ENCODE measurements at places on chromosomes 12 and 14.

DNA sequence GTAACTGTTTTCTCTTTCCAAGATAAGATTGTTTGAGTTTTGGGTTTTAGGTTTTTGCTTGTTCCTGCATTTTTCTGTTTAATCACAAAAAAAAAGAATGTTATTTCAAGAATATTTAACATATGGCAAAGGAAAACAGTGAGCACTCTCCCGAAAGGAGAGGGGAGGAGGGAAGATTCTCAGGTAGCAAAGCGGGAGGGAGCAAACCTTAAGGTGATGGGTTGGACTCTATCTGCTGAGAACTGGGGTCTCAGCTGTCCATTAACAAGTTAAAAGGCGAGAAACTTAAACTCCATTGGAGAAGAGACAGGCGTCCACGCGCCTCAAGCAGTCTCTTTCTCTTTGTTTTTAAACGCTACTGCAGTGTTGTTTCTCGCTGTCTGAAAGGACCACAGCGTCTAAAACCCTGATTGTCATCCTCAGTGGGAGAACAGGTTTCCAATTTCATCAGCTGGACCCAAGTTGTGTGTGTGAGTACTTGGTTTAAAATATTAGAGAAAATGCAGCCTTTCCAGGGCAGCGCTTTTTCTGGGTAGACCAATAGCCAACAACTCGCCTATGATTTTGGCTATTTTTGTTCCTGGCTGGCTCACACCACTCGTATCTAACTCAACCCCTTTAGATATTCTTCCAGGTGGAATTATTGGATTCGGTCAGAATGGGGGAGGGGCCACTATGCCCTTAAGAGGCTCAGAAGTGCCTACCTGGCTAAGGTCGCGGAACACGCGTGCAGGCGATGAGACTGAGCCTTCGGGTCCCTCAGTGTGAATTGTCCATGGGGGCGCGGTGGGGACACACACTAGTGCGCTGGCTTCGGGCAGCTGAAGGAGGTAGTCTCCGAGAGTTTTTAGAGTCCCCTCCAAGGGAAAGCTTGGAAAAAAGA is 8.2 kb downstream of the SIX1 start:
- DNase-seq, result no peak

DNA sequence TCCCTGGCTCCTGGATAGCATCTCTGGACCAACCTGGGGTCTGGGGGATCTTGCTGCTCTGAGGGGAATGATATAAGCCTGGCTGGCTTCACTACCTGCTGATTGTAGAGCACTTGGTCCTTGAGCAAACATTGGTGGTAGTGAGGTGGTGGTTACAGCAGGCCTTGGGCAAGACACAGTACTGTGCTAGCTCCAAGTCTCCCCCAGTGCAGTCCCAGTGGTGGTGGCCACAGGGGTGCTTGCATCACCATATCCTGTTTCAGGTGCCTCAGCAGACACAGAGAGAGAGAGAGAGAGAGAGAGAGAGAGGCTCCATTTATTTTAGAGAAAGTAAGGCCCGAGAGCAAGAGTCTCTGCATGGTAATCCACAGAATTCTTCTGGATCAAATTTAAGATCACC is 186.3 kb downstream of the MYRFL start:
- DNase-seq, result no peak

DNA sequence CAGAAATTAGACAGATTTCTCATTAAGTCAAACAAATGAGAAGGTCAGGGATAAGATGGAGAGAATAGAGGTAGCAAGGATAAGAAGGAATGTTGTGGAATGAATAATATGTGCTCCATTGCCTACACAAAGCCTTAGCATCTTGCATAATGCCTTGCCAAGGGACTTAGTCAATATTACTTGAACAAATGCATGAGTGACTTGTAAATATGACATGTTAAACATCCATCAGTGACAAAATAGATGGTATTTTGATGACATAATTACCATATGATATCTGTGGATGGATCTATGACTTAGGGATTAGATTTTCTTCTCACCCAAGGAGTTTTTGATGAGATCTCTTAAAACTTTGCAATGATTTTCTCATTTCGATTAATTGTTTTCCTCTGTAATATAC is 194.1 kb upstream of the RASSF8 start:
- DNase-seq, result no peak

DNA sequence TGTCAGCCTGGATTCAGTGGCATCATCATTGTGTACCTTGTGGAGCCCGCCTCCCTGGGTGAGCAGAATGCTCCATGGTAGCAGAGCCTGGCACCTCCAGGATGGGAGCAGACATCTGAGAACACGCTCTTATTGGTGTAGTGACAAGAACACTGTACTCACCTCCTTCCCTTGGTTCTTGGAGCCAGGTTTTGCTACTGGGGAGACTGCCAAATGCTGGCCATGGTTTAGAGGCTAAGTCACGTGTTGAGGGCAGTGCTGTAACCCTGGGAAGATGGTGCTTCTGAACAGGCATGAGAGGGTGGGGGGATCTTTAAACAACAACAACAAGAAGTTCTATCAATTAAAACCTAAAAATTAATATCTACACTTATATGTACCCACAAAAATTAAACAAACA is 47.6 kb upstream of the ASPG start:
- no peak for DNase-seq

DNA sequence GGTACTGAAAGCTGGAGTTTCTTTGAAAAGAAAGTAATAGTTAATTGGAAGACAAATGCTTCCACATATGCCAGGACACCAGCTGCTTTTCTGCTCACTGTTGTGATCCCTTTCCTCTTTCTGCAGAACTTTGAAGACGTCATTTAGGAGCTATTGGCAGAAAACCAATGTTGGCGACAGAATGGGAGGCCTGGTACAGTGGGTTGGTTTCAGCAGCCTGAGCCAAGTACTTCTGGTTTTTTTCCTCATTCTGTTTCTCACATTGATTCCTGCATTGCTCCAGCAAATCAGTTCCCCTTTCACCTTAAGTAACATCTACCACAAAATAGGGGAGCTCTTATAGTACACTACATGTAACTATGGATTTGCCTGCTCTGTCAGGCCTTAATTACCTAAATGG is 96.9 kb downstream of the FIGNL2 start:
- DNase-seq, result no peak

- DNase-seq, result no peak
Measured at GRCh38 chr12:71955970-71956369, 17.3 kb downstream of the TPH2 start.

GRCh38 chr14:46404865-46405811 is 246.4 kb downstream of the RPL10L start:
- no peak for DNase-seq

GRCh38 chr12:2672863-2673262 is 121.9 kb upstream of the FKBP4 start:
- DNase-seq, result no peak

- DNase-seq, result no peak
Measured at GRCh38 chr12:48979602-48980388, 1.7 kb downstream of the WNT1 start.

DNA sequence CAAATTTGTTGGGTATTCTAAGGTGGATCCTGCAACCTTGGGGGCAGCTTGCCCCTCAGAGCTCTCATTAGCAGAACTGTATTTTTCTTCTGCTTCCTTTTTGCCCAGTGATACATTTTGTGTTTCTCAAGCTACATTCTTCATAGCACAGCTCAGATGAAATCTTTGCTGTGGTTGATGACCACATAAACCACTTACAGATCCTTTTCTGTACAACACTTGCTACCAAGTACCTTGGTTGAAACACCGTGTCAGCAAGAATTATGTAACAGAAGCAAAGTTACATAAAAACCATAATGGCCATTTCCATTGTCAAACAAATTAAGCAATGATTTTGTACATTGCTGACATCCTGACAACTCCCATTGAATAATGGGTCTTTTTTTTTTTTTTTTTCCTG is 9.7 kb upstream of the PLBD1 start:
- no peak for DNase-seq

- peak; percentile 62 for DNase-seq
Measured at GRCh38 chr14:92613008-92613658, 99.6 kb downstream of the RIN3 start.

GRCh38 chr14:90301668-90302090 is 30.1 kb downstream of the NRDE2 start:
- peak; percentile 11 for DNase-seq

DNA sequence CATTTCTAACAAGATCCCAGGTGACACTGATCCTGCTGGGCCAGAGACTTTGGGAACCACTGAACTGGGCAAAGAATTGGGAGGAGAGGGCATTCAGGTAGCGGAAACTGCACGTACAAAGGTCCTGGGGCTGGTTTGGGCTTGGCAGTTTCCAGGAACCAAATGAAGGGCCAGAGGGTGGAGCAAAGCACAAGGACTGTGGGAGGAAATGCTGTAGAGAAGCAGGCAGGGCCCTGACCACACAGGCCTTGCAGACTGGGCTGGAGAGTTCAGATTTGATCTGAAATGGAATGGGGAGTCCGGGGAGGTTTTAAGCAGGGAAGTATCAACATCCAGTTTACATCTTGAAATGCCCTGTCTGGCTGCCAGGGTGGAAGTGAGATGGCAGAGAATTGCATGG is 195.1 kb downstream of the PHETA1 start:
- no peak for DNase-seq

- DNase-seq, result peak; percentile 93
Measured at GRCh38 chr12:6084261-6084968, 40.1 kb downstream of the VWF start.

- DNase-seq, result peak; percentile 53
Measured at GRCh38 chr14:64510825-64511671, 6.5 kb downstream of the ZBTB1 start.

DNA sequence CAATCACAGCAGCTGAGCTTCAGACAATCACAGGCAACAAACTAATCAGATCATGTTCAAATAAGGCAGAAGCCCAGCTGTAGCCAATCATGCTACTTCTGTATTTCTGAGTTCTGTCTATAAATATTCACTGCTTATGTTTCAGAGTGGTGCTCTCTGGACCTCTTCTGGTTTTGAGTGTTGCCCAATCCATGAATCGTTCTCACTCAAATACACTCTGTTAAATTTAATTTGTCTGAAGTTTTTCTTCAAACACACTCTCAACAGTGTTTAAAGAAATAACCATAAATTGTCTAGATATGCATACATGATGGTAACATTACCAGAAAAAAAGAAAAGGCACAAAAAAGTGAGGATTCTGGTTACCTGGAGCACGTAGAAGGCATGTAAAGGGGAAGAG is 77.9 kb upstream of the BBS10 start:
- no peak for DNase-seq

DNA sequence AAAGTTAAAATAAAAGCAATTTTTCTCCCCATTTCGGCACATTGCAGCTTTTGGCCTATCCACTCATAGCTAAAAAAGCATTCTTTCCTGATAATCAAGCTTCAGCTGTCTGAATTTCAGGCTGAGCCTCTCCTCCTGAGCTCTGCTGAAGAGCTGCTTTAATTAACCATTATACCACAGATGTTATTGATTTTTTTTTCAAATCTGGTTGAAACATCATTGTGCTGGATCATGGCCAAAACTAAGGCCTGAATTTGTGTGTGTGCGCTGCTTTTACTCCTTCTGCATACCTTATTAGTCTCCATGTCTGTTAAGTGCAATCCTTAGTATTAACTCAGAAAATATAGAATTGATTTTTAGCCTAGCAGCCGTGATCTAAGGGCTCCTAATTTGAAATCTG is 52.3 kb downstream of the MBIP start:
- no peak for DNase-seq

- no peak for DNase-seq
Measured at GRCh38 chr12:4794491-4794890, 74.3 kb downstream of the GALNT8 start.

GRCh38 chr14:97368900-97369564 is 571.9 kb downstream of the VRK1 start:
- no peak for DNase-seq

DNA sequence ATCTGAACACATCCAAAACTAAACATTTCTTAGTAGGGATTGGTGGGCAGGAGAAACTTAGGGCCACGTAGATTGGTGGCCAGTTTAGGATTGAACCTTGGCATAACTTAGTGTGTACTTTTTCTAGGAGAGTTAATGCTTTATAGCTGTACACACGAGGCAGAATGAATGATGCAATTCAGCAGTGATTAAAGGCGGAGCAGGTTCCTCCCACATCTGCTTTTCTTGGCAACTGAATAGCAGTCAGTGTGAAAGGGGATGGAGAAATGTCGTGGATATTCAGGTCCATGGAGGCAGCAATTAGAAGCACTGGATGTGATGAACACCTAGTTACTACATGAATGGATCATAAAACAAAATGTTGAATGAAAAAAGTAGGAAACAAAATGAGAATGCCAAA is 493.8 kb downstream of the FUT8 start:
- DNase-seq, result no peak

GRCh38 chr12:106205208-106206069 is 42.4 kb downstream of the CKAP4 start:
- no peak for DNase-seq

DNA sequence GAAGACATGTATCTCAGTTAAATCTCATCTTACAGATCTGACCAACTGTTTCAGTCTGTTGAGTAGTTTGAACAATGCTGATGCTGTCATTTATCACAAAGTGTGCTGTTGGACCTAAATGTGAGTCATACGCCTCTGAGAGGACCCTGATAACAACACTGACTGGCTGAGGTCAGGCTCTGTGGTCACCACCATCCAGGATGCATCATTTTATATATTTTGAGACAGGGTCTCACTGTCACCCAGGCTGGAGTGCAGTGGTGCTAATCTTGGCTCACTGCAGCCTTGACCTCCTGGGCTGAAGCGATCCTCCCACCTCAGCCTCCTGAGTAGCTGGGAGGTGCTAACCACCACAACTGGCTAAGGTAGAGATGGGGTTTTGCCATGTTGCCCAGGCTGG is 181.0 kb upstream of the RGS6 start:
- no peak for DNase-seq

DNA sequence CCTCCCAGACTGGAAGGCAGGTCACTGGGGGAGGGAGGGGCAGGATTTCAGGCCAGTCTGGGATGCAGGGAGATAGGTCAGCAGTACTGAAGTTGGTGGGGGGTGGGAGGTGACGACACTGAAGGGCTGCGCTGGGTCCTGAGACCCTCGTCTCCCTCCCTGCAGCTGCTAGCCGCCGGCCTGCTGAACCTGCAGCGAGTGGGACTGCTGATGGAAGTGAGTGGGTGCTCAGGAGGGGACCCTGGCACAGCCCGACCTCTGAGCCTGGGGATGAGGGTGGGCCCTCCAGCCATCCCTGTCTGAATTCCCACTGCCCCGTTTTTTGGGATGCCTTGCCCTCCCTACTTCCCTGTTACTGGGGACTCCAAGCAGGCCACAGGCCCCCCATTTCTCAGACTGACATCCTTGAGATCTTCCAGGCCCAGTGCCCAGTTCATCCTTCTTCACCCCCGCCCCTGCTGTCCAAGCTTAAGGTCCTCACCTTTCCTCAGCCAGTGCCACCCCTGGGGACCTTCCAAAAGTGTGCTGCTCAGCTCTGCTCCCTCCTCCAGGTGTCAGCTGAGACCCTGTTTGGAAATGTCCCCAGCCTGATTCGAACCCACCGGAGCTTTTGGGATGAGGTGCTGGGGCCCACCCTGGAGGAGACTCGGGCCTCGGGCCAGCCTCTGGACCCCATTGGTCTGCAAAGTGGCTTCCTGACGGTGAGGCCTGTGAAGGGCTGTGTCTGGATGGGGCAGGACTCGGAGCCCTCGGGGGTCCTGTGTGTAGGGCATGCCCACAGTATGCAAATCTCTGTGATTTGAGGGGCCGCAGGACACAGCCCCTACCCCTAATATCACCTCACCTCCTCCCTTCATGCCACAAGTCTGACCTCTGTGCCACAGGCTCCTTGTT is 5.5 kb downstream of the PLEKHG6 start:
- no peak for DNase-seq
